ENCODE measurements at places on chromosomes 12 and 14. TPM values are rescaled to one million over a fixed set of nuclear protein-coding genes. Genes with fewer than 3 reads are reported as not detected.

Gene ZNF268
- polyA plus RNA-seq: 5.8 TPM

- DNase-seq: no peak
- no peak overlapping the region for H3K27ac ChIP-seq
- no peaks in the 10 kb centered on the region for H3K36me3 ChIP-seq
- no peaks in the 10 kb centered on the region for H3K4me1 ChIP-seq
- H3K27me3 ChIP-seq: no peaks in the 10 kb centered on the region
These were observed 24.9 kb downstream of the SAMD4A start for GRCh38 chr14:54591866-54592265.

Gene FSCB
- not detected for polyA plus RNA-seq

GRCh38 chr12:80670214-80670613 is 37.2 kb upstream of the MYF6 start:
- no peaks in the 10 kb centered on the region for H3K4me1 ChIP-seq
- DNase-seq: no peak
- no peak overlapping the region for H3K27ac ChIP-seq

DNA sequence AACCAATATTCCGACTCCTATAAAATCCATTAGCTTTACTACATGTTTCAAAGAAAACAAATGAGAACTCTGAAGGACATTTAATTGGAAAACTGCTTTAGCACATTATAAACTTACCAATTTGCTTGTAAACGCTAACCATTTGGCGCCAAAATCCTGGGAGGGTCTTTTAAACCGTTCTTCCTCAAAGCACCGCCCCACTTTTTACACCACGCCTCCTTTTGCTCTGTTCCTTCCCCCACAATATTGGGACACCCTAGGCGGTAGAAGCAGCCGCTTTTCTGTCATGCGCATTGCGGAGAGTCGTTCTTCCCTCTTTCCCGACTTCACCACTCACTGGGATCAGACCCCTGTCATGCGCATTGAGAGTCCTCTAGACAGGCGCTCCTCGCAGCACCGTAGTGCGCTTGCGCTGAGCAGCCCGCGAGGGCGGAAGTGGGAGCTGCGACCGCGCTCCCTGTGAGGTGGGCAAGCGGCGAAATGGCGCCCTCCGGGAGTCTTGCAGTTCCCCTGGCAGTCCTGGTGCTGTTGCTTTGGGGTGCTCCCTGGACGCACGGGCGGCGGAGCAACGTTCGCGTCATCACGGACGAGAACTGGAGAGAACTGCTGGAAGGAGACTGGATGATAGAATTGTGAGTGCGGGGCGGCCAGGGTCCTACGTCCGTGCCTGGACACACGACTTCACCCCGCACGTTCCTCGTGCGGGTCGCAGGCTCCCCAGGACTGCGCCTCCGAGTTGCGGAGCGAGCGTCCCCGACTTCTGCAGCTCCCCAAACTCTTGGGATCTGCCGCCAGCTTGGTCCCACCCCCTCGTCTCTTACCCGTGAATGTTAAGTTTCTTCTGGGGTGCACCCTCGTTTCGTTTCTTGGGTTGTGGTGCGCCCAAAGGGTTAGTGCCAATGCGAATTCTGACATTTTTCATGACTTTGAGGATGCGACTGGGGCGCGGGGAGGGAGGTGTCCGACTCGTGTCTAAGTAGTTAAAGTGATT is at the start of gene TMX1:
TSS of gene TMX1 (plus strand) at position 435 of the 991 bp plus-strand sequence. CDS start at position 481, 46 bp downstream.
- DNase-seq: peak; percentile 96
- H3K36me3 ChIP-seq: peaks cover 14% of the 10 kb centered on the region
- H3K4me1 ChIP-seq: peaks cover 16% of the 10 kb centered on the region
